ENCODE measurements at places on chromosomes 2 and 18.

DNA sequence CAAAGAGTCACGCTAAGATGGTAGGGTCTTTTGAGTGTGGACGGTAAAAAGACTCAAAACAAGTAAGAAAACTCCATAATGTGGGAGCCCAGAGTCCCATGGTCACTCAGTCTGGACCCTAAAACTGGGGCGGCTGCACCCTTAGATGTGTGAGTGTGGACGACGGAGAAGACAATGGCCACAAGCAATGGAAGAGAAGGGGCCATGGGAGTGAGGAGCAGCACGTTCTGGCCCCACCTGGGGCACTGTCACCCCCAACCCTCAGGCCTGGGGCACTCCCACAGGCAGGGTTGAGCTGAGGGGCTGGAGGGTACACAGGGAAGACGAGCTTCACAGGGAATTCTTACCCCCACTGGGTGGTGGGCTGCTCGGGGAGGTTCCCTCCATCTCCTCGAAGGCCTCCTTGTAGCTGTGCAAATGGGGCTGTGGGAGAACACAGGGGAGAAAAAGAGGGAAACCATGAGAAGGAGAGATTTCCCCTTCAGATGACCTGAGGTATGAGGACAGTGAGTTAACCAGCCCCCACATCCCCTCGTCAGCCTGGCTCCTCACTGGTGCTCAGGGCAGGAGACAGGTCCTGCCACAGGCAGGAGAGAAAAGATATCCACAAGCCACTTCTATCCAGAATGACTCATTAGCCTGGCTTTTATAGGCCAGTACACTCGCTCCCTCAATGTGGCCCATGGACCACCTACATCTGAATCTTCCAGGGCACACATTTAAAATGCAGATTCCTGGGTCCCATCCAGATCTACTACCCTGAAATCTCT, 167.9 kb downstream of the TNS1 start:
- peak overlapping the region; percentile 10 for H3K4me3 ChIP-seq
- no peak for DNase-seq
- peaks cover 3% of the 10 kb centered on the region for H3K4me1 ChIP-seq
- H3K27ac ChIP-seq, result no peak overlapping the region

- no peak overlapping the region for H3K4me3 ChIP-seq
- peaks cover 4% of the 10 kb centered on the region for H3K36me3 ChIP-seq
- H3K27me3 ChIP-seq, result no peaks in the 10 kb centered on the region
- DNase-seq, result no peak
These were observed 11.6 kb downstream of the PNO1 start for GRCh38 chr2:68169308-68169707.

DNA sequence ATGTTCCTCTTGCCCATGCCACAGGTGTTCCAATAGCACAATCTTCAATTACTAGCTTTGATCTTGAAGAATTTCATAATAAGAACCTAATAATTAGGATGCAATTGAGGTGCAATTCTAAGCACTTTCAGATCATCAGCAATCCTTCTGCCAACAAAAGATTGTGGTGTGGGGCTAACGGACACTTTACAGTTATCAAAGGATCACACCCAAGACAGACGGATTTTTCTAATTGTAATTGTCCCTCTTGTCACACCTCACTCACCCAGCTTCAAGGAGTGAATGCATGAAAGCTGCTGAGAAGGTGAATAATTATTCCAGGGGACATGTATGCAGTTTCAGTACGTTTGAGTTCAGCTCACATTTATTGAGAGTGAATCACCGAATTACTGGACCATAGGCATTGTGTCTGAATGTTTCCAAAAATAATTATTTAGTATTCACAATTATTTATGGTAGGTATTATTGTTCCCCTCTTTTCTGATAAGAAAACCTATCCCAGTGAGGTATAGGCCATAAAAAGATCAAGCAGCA, 438.5 kb upstream of the TRIB2 start:
- no peak overlapping the region for H3K27ac ChIP-seq
- H3K4me3 ChIP-seq, result no peak overlapping the region
- no peaks in the 10 kb centered on the region for H3K36me3 ChIP-seq
- no peaks in the 10 kb centered on the region for H3K27me3 ChIP-seq
- H3K4me1 ChIP-seq, result no peaks in the 10 kb centered on the region

DNA sequence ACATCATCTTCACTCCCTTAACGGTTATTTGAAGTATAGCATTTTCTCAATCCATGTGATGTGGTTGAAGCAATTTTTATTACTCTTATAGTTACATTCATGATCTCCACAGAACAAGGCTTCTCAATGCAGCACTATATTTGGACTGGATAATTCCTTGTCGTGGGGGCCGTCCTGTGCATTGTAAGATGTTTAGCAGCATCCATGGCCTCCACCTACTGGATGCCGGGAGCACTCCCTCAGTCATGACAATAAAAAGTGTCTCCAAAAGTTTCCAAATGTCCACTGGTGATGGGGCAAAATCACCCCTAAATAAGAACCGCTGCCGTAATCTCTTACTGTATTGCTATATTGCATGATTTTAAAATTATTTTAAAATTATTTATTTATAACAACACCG, 110.6 kb upstream of the DDX18 start:
- H3K4me3 ChIP-seq, result no peak overlapping the region
- no peaks in the 10 kb centered on the region for H3K36me3 ChIP-seq
- no peak overlapping the region for H3K27ac ChIP-seq
- H3K27me3 ChIP-seq, result no peaks in the 10 kb centered on the region
- no peak for DNase-seq

GRCh38 chr2:68714866-68715265, 19.7 kb upstream of the ARHGAP25 start:
- H3K4me1 ChIP-seq, result no peaks in the 10 kb centered on the region
- no peak for DNase-seq
- no peak overlapping the region for H3K27ac ChIP-seq
- H3K4me3 ChIP-seq, result no peak overlapping the region

DNA sequence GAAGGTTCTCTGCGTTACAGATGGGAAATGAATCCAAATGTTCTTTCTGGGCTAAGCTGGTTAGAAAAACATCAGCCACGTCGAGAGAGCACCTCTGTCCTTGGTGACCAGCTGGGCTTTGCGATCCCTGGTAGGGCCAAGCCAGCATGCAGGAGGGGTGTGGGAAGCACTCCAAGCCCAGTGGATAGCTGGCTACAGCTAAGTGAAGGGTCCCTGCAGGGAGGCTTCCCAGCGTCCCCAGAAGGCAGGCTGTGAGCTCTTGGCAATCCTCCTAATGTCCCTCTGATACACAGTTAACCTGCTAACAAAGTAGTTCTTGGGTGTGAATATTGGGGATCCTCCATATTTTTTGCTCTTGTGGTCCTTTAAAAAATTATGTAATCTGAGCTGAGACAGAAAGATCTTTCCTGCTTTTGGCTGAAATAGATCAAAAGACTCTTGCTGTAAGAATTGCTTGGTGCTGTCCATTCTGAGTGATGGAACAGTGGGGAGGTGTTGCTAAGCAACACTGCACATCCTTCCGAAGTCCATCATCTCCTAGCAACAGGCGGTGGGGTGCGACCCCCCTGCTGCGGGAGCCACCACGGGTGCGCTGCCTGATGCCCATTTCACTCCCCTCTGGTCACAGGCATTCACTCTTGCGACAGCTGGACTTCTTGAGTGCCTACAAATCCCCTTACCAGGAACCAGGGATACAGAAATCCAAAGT, 88.5 kb upstream of the UXS1 start:
- no peak overlapping the region for H3K4me3 ChIP-seq
- peaks cover 34% of the 10 kb centered on the region for H3K4me1 ChIP-seq
- no peak for DNase-seq

- no peaks in the 10 kb centered on the region for H3K4me1 ChIP-seq
- no peak for DNase-seq
- H3K27ac ChIP-seq, result no peak overlapping the region
- H3K27me3 ChIP-seq, result peaks cover 2% of the 10 kb centered on the region
- H3K36me3 ChIP-seq, result peaks cover 9% of the 10 kb centered on the region
These were observed 21.6 kb upstream of the OTX1 start for GRCh38 chr2:63029058-63029457.

GRCh38 chr2:215826838-215827441, 186.4 kb downstream of the MREG start:
- no peaks in the 10 kb centered on the region for H3K36me3 ChIP-seq
- no peak overlapping the region for H3K27ac ChIP-seq
- H3K4me1 ChIP-seq, result peaks cover 21% of the 10 kb centered on the region
- H3K4me3 ChIP-seq, result no peak overlapping the region
- peaks cover 5% of the 10 kb centered on the region for H3K27me3 ChIP-seq
- DNase-seq, result no peak

DNA sequence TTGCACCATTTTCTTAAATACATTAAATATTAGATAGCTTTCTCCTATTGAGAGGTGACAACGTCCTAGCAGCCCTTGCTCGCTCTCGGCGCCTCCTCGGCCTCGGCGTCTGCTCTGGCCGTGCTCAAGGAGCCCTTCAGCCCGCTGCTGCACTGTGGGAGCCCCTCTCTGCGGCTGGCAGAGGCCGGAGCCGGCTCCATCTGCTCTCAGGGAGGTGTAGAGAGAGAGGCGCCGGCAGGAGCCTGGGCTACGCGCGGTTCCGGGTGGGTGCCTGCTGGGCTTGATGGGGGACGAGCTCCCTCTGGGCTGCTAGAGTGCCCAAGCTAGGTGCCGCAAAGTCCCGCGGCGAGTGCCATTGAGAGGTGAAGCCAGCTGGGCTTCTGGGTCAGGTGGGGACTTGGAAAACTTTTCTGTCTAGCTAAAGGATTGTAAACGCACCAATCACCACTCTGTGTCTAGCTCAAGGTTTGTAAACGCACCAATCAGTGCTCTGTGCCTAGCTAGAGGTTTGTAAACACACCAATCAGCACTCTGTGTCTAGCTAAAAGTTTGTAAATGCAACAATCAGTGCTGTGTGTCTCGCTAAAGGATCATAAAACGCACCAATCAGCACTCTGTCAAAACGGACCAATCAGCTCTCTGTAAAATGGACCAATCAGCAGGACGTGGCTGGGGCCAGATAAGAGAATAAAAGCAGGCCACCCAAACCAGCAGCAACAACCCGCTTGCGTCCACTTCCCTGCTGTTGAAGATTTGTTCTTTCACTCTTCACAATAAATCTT, 3.1 kb downstream of the RPRD1A start:
- no peak for DNase-seq
- peaks cover 21% of the 10 kb centered on the region for H3K4me1 ChIP-seq
- peaks cover 2% of the 10 kb centered on the region for H3K27me3 ChIP-seq
- H3K27ac ChIP-seq, result no peak overlapping the region

- H3K4me3 ChIP-seq, result no peak overlapping the region
- peaks cover 21% of the 10 kb centered on the region for H3K4me1 ChIP-seq
These were observed 185.9 kb downstream of the ZNF521 start for GRCh38 chr18:25166113-25166512.
